Osteoblast (primary cell): ENCODE measurements at places on chromosomes 5 and 9.

- peak; percentile 92 for DNase-seq
These were observed 25.4 kb downstream of the DAB2 start for GRCh38 chr5:39399135-39400036.

DNA sequence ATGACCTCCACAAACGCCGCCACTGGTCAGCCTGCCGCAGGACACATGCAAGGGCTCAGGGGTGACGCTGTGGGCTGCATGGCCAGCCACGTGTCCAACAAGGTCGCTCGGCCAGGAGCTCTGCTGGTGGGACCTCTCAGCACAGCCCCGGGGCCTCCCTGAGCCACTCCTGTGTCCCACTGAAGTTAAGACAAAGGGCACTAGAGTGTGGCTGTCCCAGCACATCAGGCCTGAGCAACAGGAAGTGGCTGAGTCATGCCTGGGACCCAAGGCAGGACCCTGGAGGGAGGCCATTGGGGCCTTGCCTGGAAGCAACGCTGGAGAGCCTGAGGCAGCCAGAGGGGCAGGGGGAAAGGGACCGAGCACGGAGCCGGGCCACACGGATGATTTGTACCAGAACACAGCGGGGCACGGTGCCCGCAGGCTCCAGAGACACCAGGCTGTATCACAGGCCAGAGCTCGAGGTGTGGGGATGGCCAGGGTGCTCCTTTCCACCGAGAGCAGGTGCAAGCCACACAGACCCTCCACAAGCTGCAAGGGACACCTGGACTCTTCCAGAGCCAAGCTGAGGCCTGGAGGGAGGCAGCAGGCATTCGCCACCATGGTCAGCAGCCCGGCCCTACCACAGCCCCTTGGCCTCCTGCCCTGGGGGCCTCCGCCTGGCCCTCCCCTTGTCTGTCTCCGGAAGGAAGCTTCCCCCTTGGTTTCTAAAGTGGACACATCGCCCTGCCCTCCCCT, 6.5 kb upstream of the TMEM210 start:
- peak; percentile 90 for DNase-seq

DNA sequence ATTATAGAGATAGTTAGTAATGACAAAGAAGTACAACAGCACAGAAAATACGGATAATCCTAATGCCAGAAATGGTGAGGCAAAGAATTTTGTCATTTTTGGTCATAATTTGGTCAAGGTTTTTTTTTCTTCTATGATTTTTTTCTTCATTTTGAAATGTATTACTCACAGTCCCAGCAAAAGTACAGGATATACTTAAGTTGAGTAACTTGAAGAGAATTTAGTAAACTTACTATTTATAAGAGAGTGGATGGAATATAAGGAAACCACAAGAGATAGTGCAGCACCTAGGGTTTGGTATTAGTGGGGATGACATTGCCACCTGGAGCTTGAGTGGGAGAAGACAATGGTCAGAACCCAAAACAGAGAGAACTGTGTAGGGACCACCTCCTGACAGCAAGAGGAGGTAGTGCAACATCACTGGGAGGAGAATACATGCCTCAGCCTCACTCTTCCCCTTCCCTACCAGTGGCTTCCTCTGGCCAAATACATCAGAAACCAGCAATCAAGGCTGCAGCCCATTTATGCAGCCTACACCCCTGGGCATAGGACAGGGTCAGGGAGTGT, 434.5 kb upstream of the TRPC7 start:
- DNase-seq: no peak

DNA sequence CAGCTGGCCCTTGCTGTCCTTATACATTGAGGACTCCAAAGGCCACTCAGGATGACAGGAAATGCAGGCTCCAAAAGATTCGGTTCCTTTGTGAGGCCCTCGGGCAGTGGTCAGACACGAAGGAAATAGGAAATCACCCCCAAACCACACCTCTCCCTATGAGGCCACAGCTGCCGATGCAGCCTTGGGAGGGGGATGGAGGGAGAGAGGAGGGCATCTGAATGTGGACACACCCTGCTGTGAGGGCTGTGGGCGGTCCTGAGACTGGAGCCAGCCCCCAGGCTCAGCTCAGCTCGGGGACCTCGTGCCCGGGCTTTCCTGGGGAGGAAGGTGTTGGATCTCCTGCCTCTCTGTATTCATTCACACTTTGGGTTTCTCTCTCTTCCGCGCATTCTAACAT, 2.7 kb upstream of the CLPTM1L start:
- peak; percentile 61 for DNase-seq

DNA sequence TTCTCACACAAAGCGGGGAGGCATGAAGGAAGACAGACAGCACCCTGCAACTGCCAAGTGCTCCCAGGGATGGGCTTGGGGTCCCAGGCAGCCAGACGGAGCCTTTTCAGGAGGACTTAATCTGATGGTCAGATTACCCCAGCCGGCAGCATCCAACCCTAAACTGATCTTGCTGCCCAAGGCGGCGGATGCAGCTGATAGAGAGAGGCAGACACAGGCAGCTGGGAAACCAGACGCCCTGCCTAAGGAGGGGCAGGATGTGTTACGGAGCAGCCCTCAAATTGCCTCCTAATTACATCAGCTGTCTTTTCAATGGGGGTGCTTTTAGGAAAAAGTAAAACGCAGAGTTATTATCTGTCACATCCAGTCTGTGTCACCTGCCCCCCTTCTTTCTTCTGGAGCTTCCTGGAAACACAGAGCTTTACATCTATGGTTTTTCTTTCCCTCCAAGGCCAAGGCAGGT, 190.9 kb upstream of the PANK3 start:
- DNase-seq: no peak

GRCh38 chr9:18338042-18338441, 135.9 kb upstream of the ADAMTSL1 start:
- no peak for DNase-seq

- no peak for DNase-seq
These were observed 131.2 kb downstream of the SPOCK1 start for GRCh38 chr5:137367951-137368350.

GRCh38 chr5:154005648-154006047, 33.1 kb downstream of the FAM114A2 start:
- DNase-seq: no peak

DNA sequence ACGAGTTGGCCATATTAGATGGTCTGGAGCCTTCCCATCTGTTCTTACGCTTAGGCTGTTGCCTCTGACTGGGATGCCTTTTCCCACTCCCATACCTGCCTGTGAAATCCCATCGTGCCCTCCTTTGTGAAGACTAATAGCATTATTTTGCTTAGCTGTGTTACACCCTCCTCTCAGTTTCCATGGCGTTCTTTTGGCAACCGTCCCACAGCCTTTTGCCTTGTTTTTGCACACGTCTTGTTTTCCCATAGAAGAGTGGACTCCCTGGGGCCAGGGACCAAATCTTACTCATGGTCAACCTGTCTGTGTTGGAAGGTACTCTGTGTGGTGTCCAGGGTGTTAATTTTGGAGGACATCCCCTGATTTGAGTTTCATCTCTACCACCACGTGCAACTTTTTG, 242.1 kb downstream of the HSPA4 start:
- no peak for DNase-seq

DNA sequence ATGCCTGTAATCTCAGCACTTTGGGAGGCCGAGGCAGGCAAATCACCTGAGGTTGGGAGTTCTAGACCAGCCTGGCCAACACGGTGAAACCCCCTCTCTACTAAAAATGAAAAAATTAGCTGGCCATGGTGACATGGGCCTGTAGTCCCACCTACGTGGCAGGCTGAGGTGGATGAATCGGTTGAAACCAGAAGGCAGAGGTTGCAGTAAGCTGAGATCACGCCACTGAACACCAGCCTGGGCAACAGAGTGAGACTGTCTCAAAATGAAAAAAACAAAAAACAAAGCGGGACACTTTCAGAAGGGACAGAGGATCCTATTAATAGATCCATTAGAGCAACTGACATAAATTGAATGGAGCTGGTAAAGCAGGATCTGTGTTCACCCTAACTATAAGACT, 89.6 kb upstream of the SGCD start:
- DNase-seq: no peak

- DNase-seq: no peak
These were observed 27.2 kb downstream of the CCDC69 start for GRCh38 chr5:151196556-151197290.

DNA sequence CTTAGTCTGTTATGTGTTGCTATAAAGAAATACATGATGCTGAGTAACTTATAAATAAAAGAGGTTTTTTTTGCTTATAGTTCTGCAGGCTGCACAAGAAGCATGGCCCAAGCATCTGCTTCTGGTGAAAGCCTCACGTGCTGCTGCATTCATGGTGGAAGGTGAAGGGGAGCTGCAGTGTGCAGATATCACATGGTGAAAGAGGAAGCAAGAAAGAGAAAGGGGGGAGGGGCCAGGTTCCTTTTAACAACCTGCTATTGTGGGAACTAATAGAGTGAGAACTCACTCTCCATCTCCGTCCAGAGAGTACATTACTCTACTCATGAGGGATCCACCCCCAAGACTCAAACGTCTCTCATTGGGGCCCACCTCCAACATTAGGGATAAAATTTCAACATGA, 12.5 kb upstream of the PARP8 start:
- no peak for DNase-seq

DNA sequence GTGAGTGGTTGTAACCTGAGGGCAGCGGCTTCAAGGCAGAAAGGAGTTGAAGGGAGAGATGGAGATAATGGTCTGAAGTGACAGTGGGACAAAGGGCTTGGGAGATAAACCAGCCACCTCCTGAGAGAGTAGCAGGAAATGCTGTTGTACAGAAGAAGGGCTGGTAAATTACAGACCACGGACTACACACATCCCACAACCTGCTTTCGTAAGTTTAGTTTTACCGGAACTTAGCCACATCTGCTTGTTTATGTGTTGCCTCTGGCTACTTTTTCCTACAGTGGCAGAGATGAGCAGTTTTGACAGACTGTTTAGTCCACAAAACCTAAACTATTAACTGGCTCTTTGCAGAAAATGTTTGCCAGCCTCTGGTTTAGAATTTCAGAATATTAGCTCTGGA, 269.5 kb downstream of the ARHGEF28 start:
- DNase-seq: no peak

GRCh38 chr9:129776938-129777768, 24.3 kb upstream of the PTGES start:
- DNase-seq: peak; percentile 98

- DNase-seq: no peak
These were observed 250.1 kb upstream of the MAP3K1 start for GRCh38 chr5:56565283-56565615.

GRCh38 chr9:81312346-81312745, 377.0 kb downstream of the TLE1 start:
- no peak for DNase-seq

DNA sequence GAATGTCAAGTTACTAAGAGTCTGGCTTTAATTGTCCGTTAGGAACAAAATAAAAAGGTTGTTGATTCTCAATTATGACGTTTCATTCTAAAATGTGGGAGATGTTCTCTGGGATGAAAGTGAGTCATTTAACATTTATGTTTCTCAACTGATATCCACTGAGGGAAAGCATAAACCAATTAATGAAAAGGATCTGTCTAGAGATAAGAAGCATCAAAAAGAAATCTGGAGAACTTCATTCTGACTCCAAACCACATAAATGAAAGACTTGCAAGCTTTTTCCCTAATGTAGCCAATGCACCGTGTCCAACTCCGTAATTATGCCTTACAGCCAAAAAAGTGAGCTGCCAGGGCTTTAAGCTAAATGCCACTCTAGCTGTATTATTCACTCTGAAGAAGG, 654.2 kb downstream of the TLE1 start:
- no peak for DNase-seq

GRCh38 chr5:120231563-120231962, 232.5 kb upstream of the PRR16 start:
- no peak for DNase-seq

- DNase-seq: no peak
These were observed 156.8 kb downstream of the MAPKAP1 start for GRCh38 chr9:125549891-125550885.

DNA sequence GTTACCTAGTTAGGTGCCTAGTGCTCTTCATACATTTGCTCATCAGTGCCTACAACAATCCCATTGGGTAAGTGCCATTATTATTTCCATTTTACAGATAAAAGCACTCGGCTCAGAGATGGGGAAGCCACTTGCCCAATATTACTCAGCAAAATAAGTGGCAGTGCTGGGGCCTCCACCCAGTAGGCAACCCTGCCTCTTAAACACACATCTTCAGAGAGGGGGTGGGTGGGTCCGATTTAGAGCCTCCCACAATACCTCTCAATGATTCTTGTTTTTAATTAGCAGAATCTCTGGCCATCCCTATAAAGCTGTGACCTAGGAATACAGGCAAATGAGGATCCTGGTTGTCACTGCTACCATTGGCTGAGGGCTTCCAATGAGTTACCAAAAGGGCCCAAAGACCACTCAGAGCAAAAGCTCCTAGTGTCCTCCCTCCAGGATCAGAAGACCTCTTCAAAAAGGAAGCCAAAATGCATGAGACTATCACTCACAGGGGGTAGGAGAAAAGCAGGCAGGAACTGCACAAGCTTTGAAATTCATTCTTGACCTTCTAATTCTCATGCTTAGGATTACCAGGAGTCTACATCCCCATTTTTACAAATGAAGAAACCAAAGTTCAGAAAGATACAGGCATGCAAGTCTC, 36.1 kb upstream of the UBE2D2 start:
- peak; percentile 15 for DNase-seq

DNA sequence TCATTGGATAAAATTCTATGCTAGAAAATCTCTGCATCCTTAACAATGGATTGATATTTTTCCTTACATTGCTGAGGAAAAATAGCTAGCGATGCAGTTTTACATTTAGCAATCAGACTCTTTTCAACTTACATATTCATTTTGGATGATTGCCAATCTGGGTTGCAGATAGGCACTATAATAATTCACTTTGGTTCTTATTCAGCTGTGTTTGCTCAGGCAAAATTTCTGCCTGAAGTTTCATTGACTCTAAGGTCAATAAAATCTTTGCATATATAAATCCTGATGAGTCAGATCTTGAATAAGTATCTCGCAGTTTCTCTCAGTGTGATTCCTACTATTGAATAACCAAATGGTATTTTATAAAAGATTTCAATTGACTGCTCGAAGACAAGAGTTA, 1105.8 kb downstream of the CDH18 start:
- DNase-seq: no peak

- no peak for DNase-seq
These were observed 57.0 kb downstream of the RASEF start for GRCh38 chr9:83005963-83006362.

GRCh38 chr5:29077451-29077850, 2039.1 kb upstream of the CDH9 start:
- no peak for DNase-seq

GRCh38 chr5:177220576-177220975, 82.9 kb downstream of the RAB24 start:
- DNase-seq: no peak

DNA sequence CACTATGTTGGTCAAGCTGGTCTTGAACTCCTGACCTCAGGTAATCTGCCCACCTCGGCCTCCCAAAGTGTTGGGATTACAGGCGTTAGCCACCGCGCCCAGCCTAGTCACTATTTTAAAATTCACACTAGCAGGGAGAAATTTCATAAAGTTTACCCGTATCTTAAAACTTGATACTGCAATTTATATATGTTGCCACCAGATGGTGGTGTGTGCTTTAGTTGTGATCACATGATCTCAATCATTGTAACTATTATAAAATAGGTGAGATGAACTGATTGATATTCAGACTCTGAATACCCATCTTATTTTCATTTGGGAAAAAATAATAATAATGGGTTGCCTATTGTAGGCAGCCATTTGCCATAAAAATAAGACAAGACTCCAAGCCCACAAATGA, 1330.4 kb upstream of the WWC1 start:
- DNase-seq: no peak
